Muscle of back (tissue), 13 donors: ENCODE measurements at places on chromosomes 3 and 15. TPM values are rescaled to one million over a fixed set of nuclear protein-coding genes. Genes with fewer than 3 reads are reported as not detected.
A peak's percentile ranks its signal among the peaks of the same experiment; 100 is the strongest.

DNA sequence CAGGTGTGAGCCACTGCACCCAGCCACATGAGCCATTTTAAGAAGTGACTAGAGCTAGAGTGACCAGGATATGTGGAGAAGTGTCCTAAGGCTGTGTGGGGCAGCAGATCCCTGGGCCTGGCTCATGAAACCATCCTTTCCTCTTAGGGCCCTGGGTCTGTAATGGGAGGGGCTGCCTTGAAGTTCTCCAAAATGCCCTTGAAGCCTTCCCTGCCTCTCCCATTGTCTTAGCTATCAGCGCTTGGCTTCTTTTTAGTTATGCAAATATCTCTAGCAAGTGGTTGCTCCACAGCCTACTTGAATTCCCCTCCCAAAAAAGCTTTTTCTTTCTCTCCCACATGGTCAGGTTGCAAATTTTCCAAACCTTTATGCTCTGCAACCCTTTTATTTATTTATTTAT lies 112.4 kb upstream of the SPATA16 start:
- DNase-seq: no peak

- no peak for DNase-seq
Measured at GRCh38 chr3:125212509-125213363, at the start of gene SLC12A8. Gene SLC12A8, minus strand, starts transcription at chr3:125212748. Its CDS starts 1,399 bp downstream, at chr3:125211349.

DNA sequence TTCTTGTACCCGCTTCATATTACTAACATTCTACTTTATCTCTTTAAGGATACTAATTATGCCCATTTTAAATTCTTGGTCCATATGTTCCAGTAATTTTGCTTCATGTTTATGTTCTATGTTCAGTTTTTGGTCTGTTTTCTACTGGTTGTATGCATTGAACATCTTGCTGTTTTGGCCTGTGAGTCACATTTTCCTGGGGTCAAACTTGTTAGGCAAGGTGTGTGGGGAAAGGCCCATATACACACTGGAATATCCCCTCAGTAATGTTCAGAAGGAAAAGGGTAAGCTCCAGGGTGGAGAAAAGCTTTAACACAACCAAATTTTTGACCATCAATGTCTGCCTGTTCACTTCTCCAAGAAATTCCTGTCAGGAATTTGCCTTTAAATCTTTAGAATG lies 337.7 kb downstream of the SLC9A9 start:
- no peak for DNase-seq

- no peak for DNase-seq
Measured at GRCh38 chr15:72964542-72964941, 87.7 kb upstream of the NEO1 start.

DNA sequence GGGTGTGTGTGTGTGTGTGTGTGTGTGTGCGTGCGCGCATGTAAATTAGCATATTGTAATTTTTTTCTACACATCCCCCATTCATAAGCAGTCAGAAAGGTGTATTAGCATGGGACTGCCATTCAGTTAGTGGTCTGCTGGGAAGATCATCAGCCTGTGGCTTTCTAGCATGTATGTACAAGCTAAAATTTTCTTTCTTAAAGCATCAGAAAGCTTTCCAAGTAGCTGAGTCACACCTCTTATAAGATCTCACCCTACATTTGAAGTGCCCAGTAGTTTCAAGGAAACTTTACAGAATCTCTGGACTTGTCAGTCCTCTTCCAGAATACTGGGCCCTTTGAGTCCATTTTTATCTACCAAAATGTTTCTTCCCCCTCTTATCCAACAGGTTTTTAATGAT lies 411.4 kb upstream of the TPRG1 start:
- no peak for DNase-seq

DNA sequence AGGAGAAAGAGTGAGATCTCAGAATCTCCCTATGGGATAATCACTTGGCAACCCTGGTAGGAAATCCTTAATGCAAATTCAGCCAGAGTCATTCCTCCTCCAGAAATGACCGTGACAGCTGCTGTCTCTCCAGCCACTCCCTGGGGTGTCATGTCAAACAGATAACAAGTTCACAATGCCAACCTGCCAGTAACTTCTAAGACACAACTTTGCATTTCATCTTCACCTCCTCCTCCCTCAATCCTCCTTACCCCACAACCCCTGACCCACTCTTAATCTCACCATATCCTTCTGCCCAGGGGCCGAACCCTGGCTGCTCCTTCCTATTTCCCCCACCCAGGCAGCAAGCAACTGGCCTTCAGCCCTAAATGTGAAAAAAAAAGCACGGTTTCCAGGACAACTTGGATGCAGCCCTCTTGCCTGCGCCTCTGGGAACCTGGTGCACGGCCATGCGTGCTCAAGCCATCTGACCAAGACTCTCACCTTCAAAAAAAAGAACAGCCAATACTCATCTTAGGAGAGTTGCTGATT lies 166.0 kb downstream of the NTRK3 start:
- DNase-seq: peak; percentile 91

GRCh38 chr15:26736502-26737248 lies 36.2 kb downstream of the GABRB3 start:
- no peak for DNase-seq

GRCh38 chr3:159210336-159210735 lies 408.5 kb downstream of the MFSD1 start:
- no peak for DNase-seq

DNA sequence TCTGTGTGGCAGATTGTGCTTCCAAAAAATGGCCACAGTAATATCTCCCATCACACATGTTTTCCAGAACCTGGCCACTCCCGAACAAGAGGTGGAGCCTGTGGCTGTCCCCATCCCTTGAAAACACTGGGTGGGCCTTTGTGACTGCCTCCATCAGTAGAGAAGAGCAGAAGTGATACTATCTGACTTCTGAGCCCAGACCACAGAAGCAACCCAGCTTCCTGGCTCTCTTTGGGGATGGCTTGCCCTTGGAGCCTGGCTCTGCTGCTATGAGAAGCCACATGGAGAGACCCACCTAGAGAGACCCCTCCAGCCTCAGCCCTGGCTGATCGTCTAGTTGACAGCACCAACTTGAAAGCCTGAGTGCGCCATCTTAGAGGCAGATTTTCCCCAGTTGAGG lies 39.8 kb upstream of the CMTM8 start:
- DNase-seq: no peak

- DNase-seq: no peak
Measured at GRCh38 chr3:12370758-12371157, 81.9 kb downstream of the PPARG start.

DNA sequence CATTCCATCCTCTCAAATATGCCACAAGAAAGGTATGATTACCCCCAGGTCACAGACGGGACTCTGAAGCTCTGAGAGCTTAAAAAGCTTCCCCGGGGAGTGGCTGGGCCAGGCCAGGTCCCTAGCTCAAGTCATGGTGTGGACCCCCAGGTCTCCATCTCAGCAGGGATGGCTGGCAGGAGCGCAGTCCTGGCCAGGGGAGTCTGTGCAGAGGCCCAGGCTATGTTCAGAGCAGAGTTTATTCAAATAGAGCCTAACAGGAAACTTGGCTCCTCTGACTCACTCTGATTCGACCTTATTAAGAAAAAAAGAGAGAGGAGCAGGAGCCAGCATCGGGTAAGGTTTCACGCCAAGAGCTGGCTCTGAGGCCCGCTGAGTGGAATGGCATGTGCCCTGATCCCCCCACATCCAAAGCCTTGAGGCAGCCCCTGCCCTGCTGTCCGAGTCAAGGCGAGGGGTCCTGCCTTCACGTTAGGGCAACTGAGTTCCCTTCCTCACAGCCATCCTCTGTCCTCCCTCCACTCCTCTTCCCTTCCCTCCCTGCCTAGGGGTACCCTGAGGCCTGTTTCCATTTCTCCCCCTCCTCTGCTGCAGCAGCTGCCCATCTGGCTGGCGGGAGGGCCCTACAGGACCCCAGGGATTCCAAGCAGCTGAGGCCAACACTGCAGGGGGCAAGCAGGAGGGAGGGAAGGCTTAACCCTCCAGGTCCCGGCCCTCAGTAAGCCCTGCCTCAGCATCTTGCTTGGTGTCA lies 1.9 kb upstream of the LOXL1 start:
- peak; percentile 59 for DNase-seq

DNA sequence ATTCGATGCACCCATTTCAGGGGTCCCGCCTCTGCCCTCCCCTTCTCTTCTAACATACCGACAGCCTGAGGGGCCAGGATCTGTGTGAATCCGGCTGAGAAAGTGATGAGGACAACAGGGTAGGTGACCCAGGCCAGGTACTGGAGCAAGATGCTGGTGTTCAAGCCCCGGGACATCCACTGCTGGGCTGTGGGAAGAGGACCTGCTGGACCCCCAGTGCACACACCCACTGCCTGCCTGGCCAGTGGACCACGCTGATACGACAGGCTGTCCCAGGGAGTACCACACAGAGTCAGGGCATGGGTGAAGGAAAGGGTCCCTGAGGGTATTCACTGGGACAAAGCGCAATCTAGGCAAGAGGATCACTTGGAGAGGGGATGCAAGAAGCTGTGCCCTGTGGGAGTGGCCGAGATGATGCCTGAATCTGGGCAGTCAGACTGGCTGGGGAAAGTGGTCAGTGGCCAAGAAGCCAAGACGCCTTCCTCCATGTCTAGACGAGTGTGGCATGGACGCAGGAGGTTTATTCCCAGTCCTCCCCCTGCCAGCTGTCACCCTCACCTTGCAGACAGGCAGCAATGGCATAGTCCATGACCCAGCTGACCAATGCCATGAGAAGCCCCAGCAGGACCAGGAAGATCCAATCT lies 3.2 kb downstream of the CLCN2 start:
- no peak for DNase-seq

DNA sequence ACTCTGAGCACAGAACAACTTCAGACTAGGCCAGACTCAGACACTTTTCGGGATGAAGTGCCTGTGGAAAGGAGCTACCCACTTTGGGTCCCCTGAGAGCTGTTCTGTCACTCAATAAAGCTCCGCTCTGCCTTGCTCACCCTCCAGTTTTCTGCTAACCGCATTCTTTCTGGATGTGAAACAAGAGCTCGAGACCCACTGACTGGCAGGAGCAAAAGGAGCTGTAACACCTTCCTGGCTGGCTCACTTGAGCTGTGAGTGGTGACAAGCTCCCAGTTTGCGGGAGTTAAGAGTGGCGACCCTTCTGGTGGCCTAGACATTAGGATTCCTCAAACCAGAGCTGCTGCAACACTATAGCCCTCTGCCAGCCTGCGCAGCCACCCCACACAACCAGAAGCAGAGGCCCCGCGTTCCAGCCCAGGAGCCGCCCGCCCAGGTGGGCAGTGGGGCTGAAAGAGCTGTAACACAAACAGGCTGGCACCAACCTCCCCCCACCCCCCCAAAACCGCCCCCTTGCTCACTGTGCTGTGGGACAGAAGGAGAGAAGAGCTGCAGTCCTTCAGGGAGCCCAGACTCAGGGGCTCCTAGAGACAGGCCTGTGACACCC lies 1178.1 kb upstream of the GBE1 start:
- DNase-seq: no peak

DNA sequence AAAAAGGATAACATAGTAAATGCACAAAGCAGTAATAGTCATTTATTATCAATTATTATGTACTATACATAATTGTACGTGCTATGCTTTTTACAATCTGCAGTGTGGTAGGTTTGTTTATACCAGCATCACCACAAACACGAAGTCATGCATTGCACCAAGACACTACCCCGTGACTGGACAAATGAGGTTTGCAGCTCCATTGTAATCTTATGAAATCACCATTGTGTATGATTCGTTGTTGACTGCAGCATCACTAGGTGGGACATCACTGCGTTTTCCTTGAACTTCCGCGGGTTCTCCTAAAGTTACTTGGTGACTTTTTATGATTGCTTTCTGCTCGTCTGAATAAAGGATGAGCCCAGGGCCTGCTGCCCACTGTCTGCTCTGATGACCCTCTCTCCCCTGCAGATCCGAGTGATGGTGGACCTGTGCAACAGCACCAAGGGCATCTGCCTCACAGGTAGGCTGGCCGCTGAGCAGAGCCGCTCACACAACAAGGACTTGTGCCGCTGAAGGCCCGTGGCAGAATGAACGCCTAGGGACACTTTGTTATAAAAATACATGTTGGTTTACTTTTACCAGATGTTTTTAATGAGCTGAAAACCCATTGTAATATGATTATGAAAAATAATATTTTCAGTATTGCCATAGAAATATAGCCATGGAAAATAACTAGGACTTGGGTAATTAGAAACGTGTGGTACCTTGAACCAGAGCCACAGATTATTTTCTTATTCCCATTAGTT lies 35.8 kb downstream of the GLDN start:
- DNase-seq: peak; percentile 47

DNA sequence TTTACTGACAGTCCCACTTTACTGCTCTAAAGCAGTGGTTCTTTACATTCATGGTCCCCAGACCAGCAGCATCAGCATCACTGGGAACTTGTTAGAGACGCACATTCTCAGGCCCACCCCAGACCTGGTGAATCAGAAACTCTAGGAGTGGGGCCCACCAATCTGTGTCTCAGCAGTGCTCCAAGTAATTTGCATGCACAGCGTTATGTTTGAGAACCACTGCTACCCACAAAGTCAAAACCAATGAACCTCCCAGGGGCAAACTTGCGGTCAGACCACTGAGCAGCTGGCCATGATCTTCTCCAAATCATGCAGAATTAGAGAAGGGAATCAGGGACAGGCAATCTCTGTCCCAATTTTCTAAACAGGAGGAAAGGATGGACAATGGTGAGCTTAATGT lies 58.5 kb downstream of the ST8SIA2 start:
- no peak for DNase-seq

DNA sequence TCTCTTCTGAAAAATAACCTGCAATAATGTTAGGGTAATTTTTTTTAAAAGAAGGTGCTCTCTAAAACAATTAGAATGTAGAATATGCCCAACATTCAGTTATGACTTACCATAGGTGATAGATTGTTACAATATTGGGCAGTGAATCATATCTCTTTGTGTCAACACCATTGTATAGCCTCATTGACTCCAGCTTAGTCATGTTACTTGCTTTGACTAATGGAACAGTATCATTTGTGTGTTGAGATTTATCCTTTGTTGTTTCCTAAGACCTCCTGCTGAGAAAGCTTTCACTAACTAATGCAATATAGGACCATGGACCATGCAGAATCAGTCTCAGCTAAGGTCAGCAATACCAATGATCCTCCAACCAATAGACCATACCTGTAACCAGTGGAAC lies 1106.4 kb downstream of the SI start:
- DNase-seq: no peak

DNA sequence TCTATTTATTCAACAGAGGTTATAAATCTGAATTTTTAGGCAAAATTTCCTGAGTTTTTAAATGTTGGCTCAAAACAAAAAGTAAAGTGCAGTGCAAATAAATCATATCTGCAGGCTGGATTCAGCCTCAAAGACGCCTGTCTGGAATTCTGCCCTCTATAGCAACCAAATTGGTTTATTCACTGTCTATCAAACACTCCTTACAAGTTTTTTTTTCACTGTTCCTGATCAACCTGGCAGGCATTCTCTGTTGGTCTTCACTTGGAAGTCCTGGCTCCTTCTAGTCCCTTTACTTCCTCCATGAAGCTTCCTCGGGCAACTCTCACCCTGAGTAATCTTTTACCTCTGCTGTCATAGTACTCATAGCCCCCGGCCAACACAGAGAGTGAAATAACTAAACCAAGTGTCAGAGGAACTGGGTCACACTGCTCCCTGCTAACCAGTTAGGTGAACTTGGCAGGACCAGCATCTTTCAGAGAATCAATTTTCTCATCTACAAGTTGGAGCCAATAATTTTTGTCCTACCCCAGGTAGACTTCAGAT lies 36.8 kb upstream of the TIPARP start:
- no peak for DNase-seq

MEIS2 gene
- 11.1 TPM for polyA plus RNA-seq

VPS13C gene
- polyA plus RNA-seq: 38.2 TPM

OR5K2 gene
- polyA plus RNA-seq: not detected

C3orf20 gene
- 0.12 TPM for polyA plus RNA-seq

GCSAM gene
- 1.4 TPM for polyA plus RNA-seq

SERPINI2 gene
- polyA plus RNA-seq: not detected

ZNF80 gene
- polyA plus RNA-seq: not detected

ZMYND10 gene
- 0.79 TPM for polyA plus RNA-seq

CD86 gene
- 2.8 TPM for polyA plus RNA-seq

SH3GL3 gene
- 8.8 TPM for polyA plus RNA-seq

GOLGA8G gene
- not detected for polyA plus RNA-seq
